Caki2 (cell line): ENCODE measurements at places on chromosomes 1 and 21.

- DNase-seq = no peak
Measured at GRCh38 chr1:193794239-193794638, 607.8 kb upstream of the B3GALT2 start.

- no peak for DNase-seq
Measured at GRCh38 chr21:43912500-43912899, 47.5 kb downstream of the AGPAT3 start.

GRCh38 chr1:56202796-56203492 lies 376.4 kb downstream of the PLPP3 start:
- DNase-seq = no peak

GRCh38 chr1:221562542-221563475 lies 179.1 kb downstream of the DUSP10 start:
- no peak for DNase-seq

GRCh38 chr1:66371233-66372005 lies 162.5 kb upstream of the SGIP1 start:
- DNase-seq = peak; percentile 62

GRCh38 chr1:14366091-14367018 lies 232.1 kb upstream of the KAZN start:
- DNase-seq = no peak

DNA sequence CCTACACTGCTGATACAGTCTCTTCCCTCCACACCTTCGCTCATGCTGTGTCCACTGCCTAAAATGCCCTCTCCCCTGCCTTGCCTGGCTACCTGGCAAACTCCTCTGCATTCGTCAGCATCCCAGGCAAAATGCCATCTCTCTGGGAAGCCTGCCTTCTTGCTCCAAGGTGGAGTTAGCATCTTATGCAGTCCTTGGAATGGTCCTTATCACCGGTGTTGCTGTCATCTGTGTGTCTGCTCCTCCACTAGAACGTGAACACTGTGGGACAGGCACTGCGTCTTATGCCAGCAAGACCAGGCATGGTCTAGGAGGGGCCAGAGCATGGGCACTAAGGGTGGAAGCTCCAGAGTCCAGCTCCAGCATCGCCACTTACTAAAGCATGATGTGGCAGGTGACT lies 211.8 kb downstream of the MATN1 start:
- no peak for DNase-seq

DNA sequence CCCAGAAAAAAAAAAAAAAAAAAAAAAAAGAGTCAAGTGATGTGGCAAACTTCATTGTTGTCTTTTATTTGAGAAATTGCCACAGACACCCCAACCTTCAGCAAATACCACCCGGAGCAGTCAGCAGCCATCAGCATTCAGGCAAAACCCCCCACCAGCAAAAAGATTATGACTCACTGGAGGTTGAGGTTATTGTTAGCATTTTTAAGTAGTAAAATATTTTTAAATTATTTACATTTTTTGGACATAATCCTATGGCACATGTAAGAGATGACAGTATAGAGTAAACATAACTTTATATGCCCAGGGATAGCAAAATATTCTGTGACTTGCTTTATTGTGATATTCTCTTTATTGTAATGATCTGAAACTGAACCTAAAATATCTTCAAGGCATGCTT lies 95.6 kb downstream of the CENPF start:
- DNase-seq = no peak

DNA sequence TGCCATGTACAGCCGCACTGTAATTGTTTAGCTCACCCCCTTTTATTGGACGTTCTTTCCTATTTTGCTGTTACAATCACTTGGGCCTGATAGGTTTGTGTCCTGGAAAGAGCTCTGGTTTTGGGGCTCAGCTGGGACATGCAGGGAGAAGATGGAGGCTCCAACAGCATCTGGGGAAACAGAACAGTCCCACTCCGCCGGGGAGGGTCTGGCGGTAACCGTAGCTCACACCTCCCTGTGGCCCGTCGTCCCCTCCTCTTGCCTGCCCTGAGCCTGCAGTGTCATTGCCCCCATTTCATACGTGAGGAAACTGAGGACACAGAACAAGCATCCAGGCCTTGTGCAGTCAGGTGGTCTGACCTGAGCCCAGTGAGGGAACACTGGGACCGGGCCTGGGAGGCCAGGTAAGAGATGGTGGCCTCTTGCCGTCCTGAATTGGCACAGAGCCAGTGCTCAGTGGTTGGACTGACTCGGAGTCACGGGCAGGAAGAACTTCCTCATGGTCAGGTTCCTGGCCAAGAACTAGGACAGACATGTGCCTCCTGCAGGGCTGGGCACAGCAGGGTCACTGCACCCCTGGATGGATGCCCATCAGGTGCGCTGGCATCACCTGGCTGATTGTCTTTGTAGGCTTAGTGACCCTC lies 41.8 kb downstream of the S100B start:
- no peak for DNase-seq

- DNase-seq = no peak
Measured at GRCh38 chr1:235291599-235292091, 36.3 kb downstream of the ARID4B start.

DNA sequence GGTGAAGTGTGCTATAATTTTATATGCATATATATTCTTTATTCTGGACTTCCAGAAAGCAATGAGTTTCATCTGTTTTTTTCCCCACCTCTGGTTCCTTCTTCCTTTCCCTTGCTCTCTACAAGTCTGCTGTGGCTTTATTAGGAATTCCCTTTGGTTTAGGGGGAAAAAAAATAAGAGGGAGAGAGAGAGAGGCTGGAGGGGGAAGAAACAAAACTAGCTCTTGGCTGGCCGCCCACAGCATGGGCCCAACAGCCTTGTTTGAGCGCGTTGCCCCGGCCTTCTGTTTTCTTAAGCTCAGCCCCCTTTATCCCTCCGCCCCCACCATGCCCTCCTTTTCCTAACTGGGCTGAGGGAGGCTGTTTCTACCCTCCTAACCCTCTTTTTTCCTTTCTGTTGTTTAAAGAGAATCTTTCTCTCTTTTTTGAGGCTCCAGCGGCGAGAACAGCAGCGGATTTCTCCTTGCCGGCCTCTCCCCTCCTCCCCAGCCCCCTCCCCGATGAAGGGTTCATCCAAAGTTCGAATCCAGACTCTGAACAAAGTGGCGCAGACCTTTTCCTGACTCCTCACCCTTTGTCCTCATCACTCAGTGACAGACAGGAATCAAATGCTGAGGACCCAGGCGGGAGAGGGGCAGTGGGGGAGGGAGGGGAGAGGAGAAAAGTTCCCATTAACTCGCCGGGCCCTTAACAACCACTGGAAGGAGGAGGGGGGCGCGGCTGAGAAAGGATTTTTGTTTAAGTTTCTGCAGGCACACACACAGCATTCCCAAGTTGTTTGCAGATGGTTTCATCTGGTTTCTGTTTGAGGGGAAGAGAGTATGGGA lies 29.7 kb downstream of the PBX1 start:
- DNase-seq = peak; percentile 15

DNA sequence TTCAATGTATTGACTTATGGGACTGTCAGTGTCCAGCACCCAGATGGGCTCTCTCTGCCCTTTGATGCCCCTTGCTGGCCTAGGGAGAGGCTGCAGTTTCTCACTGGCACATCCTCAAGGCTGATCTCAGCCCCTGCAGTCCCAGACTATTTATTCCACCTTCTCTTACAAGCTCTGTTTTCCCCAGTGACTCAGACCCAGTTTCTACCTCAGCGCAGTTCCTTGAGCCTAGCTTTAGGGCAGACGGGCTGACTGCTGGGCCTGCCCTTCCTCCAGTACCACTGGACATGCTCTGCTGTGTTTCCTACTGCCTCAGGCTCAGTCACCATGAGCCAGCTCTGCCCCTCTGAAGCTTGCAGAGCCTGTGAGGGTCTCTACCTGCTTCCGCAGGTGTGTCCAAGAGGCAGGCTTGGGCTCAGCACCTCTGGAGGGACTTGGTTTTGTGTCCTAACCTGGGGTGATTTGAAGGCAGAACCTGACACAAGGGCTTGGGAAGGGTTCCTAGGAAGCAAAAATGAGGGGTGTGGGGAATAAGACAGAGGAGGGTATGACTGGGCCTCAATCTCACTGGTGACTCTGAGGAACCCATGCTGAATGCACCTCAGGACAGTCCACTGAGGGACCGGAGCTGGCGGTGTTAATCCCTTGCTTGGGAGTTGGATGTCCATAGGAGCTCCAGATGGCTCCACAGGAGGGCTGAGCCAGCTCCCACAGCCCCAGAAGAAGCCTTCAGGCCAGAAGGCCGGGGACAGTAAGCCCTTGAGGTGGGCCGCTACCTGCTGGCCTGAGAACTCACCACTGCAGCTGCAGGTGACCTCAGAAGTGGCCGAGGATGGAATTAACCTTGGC lies 689.9 kb downstream of the MATN1 start:
- DNase-seq = no peak

- DNase-seq = peak; percentile 45
Measured at GRCh38 chr21:38853421-38853919, 47.7 kb downstream of the ETS2 start.

GRCh38 chr21:32248571-32249461 lies 30.0 kb downstream of the MIS18A start:
- no peak for DNase-seq

- peak; percentile 60 for DNase-seq
Measured at GRCh38 chr21:25496825-25497482, 110.3 kb downstream of the MRPL39 start.

GRCh38 chr1:11485191-11485590 lies 6.2 kb downstream of the DISP3 start:
- DNase-seq = no peak

DNA sequence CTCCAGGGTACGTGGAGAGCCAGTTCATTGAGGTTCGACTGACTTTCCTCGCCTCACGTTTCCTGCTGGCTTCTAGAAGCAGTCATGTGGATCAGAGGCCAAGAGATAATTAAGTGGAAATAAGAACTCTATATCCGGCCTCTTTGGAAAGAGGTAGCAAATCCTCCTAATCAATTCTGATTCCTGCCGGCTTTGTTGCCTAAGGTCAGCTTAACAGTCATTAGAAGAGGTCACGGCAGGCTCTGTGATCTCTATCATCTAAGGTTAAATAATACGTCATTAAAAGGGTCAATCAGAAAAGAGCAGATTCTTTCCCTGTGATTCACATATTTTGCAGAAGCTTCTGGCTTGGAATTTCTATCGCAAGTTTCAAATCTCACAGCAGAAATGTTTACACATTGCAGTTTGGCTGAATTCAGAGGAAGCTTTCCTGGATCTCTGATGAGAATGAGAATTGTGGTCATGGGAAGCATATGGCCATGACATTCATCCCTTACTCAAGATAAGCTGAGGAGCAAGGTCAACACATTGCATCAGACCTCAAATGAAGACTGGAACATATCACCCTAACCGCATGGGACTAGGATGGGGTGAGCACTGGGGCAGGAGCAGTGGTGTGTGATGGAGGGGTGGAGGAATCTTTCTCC lies 189.4 kb downstream of the PBX1 start:
- peak; percentile 99 for DNase-seq

DNA sequence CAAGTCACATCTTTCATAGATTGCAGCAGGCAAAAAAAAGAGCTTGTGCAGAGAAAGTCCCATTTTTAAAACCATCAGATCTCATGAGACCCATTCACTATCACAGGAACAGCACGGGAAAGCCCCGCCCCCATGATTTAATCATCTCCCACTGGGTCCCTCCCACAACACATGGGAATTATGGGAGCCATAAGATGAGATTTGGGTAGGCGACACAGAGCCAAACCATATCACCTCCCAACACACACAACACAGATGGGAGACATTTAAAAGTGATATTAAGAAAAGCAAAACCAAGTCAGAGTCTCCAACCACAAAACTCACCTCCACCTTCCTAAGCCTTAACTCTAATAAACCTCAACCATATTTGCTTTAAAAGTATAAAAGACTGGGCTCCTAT lies 61.5 kb upstream of the TIAM1 start:
- DNase-seq = no peak

- DNase-seq = no peak
Measured at GRCh38 chr1:232657426-232658005, 27.6 kb upstream of the SIPA1L2 start.

GRCh38 chr1:204959374-204959773 lies 83.6 kb upstream of the CNTN2 start:
- DNase-seq = no peak

GRCh38 chr1:24489674-24490073 lies 13.0 kb upstream of the RCAN3 start:
- DNase-seq = no peak

- DNase-seq = no peak
Measured at GRCh38 chr1:3747522-3747848, 4.8 kb upstream of the CCDC27 start.

GRCh38 chr1:233737341-233737740 lies 123.4 kb downstream of the KCNK1 start:
- DNase-seq = no peak

GRCh38 chr1:150970808-150971582 lies 3.6 kb downstream of the CERS2 start:
- peak; percentile 23 for DNase-seq

- DNase-seq = no peak
Measured at GRCh38 chr1:39508857-39509305, 17.4 kb downstream of the BMP8A start.

GRCh38 chr1:40985161-40985560 lies 5.7 kb downstream of the CTPS1 start:
- DNase-seq = no peak

DNA sequence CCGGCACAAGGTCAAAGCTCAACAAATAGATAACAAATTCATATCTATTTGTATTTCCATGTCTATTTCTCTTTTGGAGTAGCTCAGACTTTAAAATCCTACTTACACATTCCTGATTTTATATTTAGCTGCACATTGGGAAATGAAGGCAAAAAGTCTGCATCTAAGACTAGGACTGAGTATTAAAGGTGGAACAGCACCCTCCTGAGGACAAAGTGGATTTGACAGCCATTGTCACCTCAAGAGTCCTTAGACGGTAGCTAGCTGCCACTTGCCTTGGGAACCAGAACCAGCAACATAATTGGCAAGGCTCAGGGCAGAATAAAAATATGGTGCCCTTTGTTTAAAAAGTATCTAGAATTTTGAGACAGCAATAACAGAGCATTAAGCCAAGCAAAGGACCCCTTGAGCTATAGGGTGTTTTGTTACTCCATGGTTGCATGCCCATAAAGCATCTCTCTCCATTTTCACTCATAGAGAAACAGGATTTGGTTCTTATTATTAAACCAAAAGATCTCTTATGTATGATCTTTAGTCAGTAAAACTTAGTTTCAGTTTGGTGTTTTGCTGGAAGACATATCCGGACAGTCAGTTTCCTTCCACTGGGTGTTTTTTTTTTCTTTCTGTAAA lies 30.0 kb upstream of the SGIP1 start:
- peak; percentile 38 for DNase-seq
